Left renal cortex interstitium (tissue), 4 donors: ENCODE measurements at places on chromosomes 7 and 10. TPM values are rescaled to one million over a fixed set of nuclear protein-coding genes. Genes with fewer than 3 reads are reported as not detected.

DNA sequence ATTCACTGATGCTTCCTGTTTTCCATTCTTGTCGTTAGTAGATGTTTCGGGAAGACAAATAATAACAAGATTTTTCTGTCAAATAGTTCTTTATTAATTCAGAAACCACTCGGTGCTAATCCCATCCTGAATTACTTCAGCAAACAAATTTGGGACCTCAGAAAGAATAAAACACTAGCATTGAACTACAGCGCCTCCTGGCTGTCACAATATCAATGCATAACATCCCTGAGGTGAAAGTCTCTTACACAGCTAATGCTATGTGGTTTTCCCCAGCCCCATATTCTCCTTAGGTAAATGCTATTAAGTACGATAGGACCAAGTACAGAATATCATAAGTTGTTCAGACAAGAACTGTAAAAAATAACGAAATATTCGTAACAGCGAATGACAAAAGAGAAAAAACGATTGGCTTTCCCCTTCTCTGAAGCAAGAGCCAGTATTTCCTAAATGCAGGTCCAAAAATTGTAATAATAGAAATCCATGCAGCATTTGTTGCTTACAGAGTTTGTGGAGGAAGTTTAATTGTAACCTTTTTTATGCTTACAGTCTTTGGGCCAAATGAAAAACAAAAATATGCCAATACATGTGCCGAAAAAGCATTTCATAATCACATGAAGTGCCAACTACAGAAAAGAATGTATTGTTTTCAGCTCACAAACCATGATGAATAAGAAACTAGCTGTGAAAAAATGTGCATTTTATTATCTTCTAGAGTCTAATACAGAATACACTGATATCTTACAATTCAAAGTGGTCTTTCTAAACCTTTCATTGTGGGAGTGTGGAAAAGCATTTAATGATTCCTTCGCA, 47.3 kb downstream of the MYPN start:
- peak; percentile 68 for DNase-seq

The FOXI2 gene
- polyA plus RNA-seq: 2.7 TPM

The GPR158 gene
- 0.35 TPM for polyA plus RNA-seq

DNA sequence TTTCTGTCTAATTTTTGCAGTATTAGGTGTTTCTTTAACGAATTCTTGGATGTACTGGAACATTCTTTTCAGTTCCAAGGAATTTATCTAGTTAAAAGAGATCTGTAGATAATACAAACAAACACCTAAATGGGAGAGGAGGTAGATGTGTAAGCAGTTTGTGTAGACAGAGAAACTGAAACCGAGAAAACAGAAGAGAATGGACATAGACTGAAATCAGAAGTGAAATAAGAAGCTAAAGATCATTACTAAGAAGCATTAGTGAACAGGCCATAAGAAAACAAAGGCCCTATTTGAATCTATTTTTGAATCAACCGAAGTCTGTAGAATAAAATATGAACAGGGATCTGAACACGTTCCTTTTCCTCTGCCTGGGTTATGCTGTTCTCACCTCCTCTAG, 26.5 kb upstream of the TMEM229A start:
- no peak for DNase-seq

DNA sequence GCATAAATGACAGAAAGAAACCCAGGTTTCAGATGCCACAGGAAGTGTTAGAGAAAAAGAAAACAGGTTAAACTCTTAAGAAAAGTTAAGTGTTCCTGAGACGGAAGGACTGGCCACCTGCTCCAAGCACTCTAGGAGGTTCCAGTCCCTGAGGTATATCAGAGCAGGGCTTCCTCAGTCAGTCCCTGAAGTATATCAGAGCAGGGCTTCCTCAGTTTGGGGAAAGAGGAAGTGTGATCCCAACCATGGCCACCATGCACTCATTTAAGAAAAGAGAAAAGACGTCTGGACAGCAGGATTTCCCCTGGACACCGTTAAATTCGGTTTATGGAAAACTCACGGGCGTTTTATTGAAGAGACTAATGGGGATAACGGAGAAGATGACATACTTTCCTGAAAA, 133.4 kb upstream of the PFKP start:
- no peak for DNase-seq

DNA sequence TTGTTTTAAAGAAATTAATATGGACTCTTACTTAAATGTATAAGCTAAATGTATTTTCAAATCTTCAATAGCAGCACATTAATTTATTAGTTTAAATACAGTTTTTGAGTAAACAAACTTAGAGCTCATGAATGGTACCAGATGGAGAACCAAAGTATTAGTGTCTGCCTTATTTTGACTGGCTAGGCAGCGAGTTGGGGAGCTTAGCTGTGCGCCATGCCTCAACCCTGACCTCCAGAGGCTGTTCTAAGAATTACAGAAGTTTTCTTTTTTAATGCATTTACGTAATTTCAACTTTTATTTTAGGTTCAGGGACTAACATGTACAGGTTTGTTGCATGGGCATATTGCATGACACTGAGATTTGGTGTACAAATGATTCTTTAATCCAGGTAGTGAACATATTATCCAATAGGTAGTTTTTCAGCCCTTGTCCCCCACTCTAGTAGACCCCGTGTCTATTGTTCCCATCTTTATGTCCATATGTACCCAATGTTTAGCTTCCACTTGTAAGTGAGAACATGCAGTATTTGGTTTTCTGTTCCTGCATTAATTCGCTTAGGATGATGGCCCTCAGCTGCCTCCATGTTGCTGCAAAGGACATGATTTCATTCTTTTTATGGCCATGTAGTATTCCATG, 166.8 kb downstream of the IQUB start:
- no peak for DNase-seq

DNA sequence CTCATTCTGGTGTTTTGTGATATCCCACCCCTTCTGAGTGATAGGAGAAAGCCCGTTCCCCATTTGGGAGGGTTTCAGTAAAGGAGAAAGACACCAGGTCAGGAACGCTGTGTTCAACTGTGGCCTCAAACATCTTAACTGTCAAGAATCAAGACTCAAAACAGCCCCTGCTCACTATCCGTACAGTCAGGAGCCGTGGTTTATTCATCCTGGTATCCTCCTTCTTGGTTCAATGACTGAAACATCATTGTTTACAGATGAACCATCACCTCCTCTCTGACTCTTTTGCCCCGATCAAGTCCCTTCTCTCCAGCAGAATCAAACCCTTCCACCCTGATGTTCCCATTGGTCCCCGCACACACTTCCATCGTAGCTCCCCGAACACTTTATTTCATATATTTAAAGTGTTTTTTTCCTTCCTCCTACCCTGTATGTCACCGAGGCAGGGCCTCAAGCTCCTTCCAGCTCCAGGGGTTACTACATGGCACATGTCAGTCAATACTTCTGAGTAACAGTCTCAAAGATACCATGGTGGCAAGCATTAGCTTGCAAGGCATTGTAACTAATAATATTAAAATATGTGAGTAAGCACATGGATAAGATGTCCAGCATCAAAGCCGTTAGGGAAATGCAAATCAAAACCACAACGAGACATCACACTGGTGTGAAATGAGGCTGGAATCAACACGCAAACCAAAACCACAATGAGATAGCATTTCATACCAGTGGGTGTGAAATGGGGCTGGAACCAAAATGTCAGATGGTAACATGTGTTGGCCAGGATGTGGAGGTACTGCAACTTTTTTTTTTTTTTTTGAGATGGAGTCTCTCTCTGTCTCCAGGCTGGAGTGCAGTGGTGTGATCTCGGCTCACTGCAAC, 124.7 kb upstream of the C1QL3 start:
- no peak for DNase-seq

DNA sequence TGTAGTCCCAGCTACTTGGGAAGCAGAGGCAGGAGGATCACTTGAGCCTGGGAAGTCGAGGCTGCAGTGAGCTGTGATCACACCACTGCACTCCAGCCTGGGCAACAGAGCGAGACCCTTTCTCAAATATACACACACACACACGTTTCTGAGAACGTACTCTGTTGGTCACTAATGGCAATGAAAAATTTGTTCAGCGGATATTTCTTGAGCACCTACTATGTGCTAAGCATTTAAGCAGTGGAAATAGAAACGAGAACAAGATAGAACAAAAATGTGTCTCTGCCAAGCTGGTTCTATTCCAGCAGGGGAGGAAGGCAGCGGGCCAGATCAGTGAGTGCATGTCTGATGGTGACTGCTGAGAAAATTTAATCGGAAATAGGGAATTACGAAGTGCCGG, 8.7 kb downstream of the ARPC1B start:
- no peak for DNase-seq

The ADCYAP1R1 gene
- polyA plus RNA-seq: 0.79 TPM
